Glomerular endothelial cell (primary cell): ENCODE measurements at places on chromosomes 4 and X.

DNA sequence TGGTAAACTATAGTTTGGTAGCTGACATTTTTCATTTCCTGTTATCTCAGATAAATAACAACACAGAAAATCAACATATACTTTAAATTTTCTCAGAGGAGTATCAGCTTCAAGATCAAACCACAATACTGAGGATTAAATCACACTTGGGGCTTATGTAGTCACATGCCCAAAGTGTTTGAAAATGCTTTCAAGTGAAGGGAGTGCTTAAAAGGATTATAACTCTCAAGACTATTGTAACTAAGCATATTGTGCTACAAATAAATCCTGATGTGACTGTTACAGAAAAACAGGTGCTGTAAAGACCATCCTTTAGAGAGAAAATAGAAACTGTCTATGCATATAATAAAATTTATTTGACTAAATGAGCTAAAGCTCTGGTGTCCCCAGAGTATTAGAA lies 887.6 kb downstream of the ADGRL3 start:
- no peak for DNase-seq

DNA sequence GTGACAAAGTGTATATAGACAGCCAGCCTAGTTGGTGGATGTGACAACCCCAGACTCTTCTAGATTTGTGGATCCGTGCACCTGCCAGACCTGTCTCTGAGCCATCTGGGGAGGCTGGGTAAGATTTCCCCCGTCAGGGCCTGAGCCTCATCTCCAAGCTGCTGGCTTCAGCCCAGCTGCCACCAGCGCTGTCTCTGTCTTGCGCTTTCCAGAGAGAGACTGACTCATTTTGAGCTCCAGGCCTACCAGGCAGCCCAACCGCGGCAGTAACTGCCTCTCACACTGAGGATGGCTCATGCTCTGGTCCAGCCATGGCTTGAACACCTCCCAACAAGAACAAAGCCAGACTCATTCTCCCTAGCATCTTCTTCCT lies 26.4 kb downstream of the NOP14 start:
- no peak for DNase-seq

DNA sequence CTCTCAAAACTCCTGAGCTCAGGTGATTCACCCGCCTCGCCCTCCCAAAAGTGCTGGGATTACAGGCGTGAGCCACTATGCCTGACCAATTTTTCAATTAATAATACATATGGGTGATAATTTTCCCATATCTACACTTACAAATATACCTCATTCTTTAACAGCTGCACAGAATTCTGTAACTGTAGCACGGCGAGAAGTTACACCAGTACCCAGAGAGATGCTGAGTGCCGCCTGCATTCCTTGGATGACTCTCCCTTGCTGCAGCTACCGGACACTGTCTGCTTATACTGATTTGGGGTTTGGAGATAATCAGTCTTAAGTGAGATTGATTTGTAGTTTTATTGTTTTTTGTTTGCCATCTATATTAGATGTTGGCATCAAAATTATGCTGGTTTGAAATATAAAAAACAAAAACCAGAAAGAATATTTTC lies 5.8 kb downstream of the TIFA start:
- DNase-seq = no peak

DNA sequence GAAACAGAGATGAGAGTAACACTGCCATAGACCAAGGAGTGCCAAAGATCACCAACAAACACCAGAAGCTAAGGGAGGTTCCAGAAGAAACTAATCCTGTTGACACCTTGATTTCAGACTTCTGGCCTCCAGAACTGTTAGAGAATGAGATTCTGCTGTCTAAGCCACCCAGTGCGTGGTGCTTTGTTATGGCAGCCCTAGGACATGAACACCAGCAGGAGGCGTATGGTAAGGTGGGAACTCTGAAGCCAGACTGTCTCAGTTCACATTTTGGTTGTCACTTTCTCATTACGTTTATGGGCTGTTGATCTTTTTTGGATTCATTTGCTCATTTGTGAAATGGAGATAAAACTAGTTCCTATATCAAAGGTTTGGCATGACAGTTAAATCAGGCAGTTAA lies 142.9 kb downstream of the DCHS2 start:
- no peak for DNase-seq

DNA sequence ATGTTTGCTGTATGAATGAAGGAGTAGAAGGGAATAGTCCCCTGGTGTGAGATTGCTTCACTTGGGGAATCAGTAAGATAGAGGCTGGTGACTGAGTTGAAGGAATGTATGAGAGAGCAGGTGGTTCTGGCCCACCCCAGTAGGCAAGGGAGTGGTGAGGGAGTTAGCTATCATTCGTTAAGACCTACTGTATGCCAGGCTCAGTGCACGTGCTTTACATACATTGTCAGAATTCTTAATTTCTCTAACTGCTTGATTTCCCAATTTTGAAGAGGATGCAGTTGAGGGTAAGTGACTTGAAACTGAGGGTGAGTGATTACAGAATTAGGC lies 700 bp downstream of the VMA21 start:
- DNase-seq = no peak

DNA sequence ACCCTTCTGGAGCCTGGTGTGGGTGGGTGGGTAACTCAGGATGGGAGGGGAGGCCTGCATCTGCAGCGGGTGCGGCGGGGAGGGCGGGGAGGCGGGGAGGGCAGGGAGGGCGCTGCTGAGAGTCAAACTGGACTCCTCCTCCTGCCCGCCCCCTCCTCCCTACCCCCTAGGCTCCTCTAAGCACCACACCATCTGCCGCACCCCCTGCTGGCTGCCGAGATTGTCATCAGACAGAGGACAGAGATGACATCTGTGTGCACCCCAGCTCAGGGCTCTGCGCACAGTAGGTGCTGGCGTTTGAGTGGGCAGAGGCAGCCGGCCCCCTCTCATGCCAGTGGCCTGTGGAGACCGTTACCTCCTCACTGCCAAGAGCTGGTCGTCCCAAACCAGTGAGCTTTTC lies 10.6 kb upstream of the HMX1 start:
- no peak for DNase-seq

DNA sequence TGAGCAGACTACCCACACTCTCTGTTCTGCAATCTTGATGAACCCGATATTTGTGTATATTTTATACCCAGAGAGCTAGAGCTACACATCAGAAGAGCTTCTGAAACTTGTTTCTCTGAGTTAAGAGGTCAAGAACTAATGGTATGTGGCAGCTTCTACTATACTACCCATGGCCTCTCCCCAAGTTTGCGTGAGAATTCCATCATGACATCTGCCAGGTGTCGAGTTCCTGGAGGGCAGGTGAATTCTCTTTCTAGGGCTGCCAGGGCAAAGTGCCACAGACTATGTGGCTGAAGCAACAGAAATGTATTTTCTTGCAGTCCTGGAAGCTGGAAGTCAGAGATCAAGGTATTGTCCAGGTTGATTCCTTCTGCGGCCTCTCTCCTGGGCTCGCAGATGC lies 4.4 kb downstream of the SORCS2 start:
- DNase-seq = no peak
